Activated T-helper 1 cell treated with anti-CD3 and anti-CD28 coated beads, Interleukin-2, amount 50 U/mL, for 16 hours (primary cell): ENCODE measurements at places on chromosomes 3 and 15.
A peak's percentile ranks its signal among the peaks of the same experiment; 100 is the strongest.

GRCh38 chr3:188358787-188359493, 205.0 kb downstream of the LPP start:
- DNase-seq, result no peak

DNA sequence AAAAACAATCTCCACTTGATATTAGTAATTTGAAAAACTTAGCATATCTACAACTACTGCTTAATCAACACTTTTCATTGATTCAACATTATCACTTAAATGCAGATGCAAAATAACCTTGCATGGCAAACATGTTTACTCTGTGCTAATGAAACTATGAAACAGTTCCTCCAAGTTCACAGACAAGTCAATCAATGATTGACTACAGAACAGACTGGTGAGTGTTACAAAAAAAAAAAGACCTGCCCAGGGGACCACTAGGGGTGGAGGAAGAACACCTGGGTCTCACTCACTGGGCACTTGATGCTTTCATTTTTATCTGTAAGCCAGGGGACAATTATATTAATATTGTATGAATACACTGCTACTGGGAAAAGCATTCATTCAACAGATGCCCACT, 4.3 kb upstream of the NR2C2 start:
- no peak for DNase-seq

DNA sequence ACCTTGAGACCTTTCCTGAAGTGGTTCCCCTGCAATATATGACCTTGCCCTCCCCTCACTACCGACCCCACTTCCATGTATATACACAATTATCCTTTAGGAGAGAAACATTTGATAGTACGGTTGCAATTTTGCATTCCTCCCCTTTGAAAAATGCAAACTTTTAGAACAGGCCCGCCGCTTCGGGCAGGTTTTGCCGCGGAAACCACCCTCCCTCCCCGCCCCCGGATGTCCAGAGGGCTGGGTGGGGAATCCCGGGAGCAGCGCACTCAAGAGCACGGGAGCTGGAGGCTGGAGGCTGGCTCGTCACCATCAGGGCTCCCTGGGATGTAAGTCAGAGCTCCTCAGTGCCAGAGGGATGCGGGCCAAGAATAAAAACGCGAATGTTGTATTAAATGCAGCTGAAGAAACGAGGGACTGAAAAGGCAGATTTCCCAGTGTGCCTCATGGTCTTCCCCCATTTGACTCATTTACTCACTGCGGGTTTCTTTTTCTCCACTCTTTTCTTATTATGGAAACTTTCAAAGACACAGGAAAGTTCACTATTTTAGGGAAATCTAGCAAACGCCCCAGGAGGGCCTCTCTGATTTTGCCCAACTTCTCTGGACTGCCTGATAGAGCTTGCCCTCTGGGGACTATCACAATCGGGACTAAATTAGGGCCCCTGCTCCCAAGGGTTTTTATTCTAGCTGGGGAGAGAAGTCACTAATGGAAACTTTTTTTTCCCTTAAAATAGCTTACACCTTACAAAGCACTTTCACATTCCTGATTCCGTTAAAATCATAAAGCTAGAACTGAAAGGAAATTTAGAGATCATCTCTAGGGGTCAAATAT, 2.9 kb upstream of the USP3 start:
- DNase-seq, result peak; percentile 49

GRCh38 chr15:51051776-51052175, 42.9 kb downstream of the TNFAIP8L3 start:
- no peak for DNase-seq

GRCh38 chr15:96553006-96553405, 222.5 kb downstream of the NR2F2 start:
- no peak for DNase-seq

GRCh38 chr3:59717679-59718205, 667.9 kb upstream of the CFAP20DC start:
- no peak for DNase-seq

DNA sequence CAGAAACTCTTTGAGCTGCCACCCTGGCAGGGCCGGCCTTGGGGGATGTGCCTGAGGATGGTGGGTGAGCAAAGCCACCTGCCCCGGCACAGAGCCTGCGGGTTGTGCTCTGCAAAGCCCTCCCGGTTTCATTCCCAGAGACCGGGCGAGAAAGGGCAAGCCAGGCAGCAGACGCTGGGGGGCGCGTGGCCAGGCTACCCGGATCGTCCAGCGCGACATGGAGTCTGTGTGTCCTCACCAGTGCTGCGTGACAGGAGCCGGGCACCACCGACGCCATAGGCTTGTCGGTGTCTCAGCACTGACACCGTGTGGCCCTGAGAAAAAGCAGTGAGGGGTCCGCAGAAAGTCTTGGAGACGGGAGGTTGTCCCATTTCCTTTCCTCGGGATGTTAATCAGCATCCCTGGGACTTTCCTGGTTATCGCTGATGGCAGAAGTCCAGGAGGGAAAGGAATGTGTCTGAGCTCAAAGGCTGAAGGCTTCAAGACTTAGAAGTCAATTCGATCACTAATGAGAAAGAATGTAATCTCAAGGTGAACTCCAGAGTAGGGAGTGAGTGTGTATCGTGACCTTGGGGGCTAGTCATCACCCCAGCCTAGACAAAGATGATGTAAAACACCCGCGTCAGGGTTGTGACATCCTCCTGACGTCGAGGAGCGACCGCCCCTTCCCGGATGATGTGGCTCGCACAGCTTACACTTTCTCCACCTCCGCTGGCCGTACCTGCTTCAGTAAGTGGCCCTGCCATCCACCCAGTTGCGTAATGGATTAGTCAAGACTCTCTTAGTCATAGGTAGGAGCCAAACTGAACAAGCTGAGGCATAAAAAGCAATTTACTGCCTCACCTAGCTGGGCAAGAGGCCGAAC, 36.3 kb upstream of the PLA2G4E start:
- DNase-seq, result peak; percentile 27

DNA sequence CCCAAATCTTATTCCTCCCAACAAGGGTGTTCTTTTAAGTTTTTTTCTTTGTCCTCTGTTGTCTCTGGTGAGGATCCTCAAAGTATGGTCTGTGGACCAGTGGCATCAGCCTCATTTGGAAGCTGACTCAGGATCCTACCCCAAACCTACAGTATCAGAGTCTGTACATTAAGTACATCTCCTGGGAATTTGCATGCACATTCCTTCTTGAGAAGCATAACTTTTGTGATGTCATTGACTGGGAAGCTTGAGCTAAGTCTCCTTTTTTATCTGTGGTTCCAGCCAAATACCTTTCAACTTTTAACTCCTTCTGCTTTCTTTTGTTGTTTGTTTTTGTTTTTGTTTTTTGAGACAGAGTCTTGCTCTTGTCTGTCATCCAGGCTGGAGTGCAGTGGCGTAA, 40.5 kb downstream of the ARMC8 start:
- no peak for DNase-seq

DNA sequence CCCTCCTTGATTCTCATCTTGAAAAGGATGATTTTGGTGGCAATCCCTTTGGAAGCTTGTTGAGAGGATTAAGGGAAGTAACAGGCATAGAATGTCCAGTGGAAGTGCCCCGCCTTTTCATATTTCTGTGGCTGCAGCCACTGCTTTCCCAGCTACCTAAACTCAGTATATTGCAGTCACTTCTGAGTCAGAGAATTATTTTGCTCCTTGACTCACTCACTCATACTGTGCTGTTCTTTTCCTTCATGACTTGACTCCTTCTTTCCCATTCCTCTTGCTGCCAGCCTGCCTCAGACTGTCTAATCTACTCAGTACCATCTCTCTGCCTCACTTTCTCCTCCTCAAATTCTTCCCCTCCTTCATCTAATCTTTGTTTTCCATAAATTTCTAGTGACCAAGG, 26.5 kb upstream of the POLR2M start:
- DNase-seq, result no peak

- no peak for DNase-seq
Observed at GRCh38 chr3:17972476-17972875, 230.0 kb upstream of the TBC1D5 start.

GRCh38 chr15:60172143-60172542, 168.0 kb downstream of the FOXB1 start:
- no peak for DNase-seq

- DNase-seq, result no peak
Observed at GRCh38 chr3:94345101-94345500, 282.2 kb downstream of the NSUN3 start.

- DNase-seq, result peak; percentile 78
Observed at GRCh38 chr15:64355944-64356709, at the start of gene CSNK1G1. CSNK1G1 (minus strand) TSS chr15:64356173; CDS start chr15:64300499, 55,674 bp downstream.

DNA sequence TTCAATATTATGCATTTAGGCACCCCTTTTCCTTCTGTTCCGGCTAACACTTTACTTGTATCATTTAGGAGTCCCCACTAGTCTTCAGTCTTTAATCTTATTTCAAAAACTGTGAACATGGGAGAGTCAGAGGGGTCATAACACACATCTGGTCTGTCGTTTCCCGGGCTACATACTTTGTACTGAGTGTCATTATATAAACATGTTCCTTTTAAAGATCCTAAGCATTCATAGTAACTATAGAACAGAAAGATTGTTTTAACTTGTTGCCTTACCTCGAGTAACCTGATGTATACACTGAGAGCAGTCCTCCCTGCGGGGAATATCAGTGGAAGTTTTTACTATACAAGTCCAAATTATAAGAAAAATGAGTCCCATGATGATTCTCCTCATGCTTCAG, 78.2 kb upstream of the VEPH1 start:
- no peak for DNase-seq

GRCh38 chr15:75428152-75428551, 23.3 kb downstream of the SIN3A start:
- no peak for DNase-seq

DNA sequence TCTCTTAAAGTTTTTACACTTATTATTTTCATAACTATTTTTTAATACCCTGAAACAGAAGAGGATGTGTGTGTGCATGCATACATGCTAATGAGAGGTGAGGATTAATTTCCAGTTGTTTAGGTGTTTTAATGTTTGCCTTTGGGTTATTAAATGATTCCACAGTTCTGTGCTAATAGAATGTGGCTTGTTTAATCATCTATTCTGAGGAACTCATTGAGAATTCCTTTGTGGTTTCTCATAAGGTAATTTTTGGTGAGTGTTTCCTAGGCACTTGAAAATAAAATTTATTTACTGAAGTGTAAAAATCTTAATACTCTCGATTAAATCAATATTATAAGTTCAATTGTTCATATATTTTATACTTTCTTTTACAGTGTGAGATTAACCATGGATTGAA, 38.0 kb downstream of the STAC start:
- DNase-seq, result no peak

DNA sequence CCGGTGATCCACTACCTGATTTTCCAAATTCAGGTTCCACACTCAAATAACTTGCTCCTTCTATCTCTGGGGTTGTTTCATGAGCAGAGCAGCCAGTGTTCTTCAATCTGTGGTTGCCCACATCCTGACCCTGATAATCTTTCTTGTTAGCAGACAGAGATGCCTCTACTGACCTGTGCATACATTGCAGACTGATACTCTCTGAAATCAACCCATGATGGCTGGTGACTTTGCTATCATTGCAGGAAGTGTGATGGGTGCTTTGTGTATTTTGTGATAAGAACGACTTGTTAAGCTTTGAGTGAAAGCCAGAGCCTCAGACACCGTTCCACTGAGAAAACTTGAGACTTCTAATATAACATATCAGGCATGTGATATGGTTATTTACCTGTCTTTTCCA, 39.9 kb downstream of the GATM start:
- DNase-seq, result no peak

DNA sequence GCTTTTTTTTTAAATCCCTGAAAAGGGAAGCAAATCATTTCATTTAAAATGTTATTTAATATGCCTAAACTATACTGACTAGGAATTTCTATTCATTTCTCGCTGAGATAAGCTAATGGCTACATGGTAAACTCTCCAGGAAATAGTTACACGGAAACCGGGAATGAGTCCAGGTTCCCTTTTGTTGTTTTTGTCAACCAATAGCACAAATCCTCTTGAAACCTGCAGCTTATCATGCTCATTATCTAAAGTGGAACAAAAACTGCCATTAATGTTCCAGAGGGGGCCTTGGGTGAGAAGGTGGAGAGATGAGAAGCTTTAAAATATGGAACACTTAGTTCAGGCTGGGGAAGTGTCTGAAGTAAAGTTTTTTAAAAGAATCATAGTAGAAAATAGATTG, 113.5 kb upstream of the ALCAM start:
- DNase-seq, result no peak

DNA sequence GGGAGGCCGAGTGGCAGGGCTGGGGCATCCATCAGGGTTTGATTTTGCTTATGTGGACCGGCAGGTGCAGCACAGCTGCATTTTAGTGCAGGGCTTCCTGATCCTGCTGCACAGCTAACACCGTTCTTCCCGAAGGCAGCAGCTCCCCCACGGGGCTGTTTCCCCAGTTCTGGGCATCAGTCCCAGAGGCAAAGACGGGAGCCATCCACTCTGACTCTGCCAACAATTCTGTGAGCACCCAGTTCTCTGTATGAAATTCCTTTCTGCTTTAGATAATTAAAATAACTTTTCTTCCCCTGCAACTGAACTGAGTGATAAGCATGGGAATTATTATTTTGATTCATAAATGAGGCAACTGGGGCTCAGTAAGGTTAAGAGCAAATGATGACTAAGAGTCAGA, 262.9 kb upstream of the ATP10A start:
- DNase-seq, result no peak

DNA sequence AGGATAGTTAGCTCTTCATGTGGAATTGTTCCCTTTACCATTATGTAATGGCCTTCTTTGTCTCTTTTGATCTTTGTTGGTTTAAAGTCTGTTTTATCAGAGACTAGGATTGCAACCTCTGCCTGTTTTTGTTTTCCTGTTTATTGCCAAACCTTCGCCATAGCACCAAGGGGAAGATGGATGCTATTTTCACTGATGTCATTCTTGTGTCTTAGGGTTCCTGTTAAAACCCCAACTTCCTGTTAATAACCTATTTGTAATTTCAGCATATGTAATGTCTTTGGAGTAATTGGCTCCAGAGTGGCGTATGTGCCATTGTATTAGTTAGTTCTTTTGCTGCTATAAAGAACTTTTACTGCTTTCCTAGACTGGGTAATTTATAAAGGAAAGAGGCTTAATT, 10.8 kb downstream of the SAMMSON start:
- DNase-seq, result no peak

GRCh38 chr15:93974804-93975481, 256.4 kb upstream of the MCTP2 start:
- no peak for DNase-seq

- DNase-seq, result no peak
Observed at GRCh38 chr3:4986175-4986781, 7.0 kb downstream of the BHLHE40 start.

- no peak for DNase-seq
Observed at GRCh38 chr3:7567160-7567559, 706.2 kb downstream of the GRM7 start.

GRCh38 chr15:84793431-84794161, 23.6 kb upstream of the ALPK3 start:
- no peak for DNase-seq

DNA sequence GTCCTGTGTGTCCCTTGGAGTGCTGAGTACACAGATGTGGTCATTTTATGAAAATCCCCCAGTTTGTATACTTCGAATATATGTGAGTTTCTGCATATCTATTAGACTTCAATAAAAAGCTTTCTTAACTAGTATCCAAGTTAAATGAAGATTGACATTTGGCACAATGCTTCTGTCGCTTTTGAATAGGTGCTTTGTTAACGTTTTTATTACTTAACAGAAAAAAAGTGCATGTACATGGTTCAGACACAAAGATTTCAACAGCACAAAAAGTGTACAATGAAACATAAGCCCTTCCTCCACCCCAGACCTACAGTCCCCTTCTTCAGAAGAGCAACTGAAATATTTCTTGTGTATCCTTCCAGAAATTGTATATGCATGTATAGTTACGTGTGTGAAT, 427.4 kb upstream of the PROK2 start:
- no peak for DNase-seq

GRCh38 chr15:51649659-51650521, 27.3 kb upstream of the DMXL2 start:
- no peak for DNase-seq
